ENCODE measurements at places on chromosomes 16 and 17.

GRCh38 chr17:77691216-77692085 is 267.1 kb upstream of the TNRC6C start:
- no peak overlapping the region for H3K4me3 ChIP-seq
- H3K27ac ChIP-seq: no peak overlapping the region
- peaks cover 56% of the 10 kb centered on the region for H3K27me3 ChIP-seq
- no peak for DNase-seq
- no peaks in the 10 kb centered on the region for H3K36me3 ChIP-seq

DNA sequence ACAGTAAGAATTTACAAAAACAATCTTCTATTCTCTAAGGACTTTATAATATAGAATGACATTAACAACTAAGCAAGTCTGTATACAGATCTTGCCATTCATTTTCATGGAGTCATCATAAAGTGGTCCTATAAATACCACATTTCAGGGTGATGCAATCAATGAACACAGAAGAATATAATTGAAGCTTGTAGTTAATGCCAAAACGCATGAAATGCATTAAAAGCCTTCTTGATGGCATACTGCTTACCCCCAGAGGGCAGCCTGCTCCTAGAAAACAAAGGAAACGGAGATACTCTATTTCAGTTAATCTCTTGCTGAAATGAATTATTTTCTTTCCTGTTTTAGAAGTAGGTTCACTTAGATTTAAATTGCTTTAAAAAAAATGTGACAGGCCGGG is 45.2 kb upstream of the STAC2 start:
- H3K4me3 ChIP-seq: no peak overlapping the region
- H3K27me3 ChIP-seq: no peaks in the 10 kb centered on the region
- no peak for DNase-seq

GRCh38 chr17:50919321-50920040 is 53.3 kb upstream of the TOB1 start:
- H3K4me1 ChIP-seq: peaks cover 80% of the 10 kb centered on the region
- no peaks in the 10 kb centered on the region for H3K36me3 ChIP-seq
- no peak overlapping the region for H3K27ac ChIP-seq
- H3K27me3 ChIP-seq: peaks cover 16% of the 10 kb centered on the region

DNA sequence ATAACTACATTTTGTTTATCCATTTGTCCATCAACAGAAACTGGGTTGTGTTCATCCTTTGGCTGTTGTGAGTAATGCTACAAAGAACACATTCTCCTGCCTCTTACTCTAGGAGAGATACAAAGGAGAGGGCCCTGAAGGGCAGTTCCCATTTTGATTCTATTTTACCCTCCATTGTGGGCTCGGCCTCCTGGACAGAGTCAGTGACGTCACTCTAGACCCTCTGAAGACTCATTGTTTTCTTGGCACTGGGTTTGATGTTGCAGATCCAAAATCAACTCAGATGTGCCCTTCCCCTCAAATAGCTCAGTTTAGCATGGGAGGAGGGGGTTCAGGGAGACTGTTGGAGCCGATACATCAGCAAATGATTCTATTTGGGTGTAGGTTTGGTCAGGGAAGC is 280.9 kb downstream of the UTP18 start:
- H3K27me3 ChIP-seq: peaks cover 10% of the 10 kb centered on the region
- peaks cover 13% of the 10 kb centered on the region for H3K4me1 ChIP-seq
- no peak overlapping the region for H3K27ac ChIP-seq
- H3K36me3 ChIP-seq: no peaks in the 10 kb centered on the region
- DNase-seq: no peak

GRCh38 chr17:63816669-63817068 is 10.6 kb upstream of the PSMC5 start:
- H3K27me3 ChIP-seq: no peaks in the 10 kb centered on the region
- DNase-seq: no peak
- peaks cover 92% of the 10 kb centered on the region for H3K36me3 ChIP-seq
- H3K27ac ChIP-seq: no peak overlapping the region

- no peaks in the 10 kb centered on the region for H3K36me3 ChIP-seq
- no peak overlapping the region for H3K27ac ChIP-seq
- DNase-seq: no peak
- H3K27me3 ChIP-seq: peaks cover 9% of the 10 kb centered on the region
- H3K4me3 ChIP-seq: no peak overlapping the region
- H3K4me1 ChIP-seq: no peaks in the 10 kb centered on the region
Observed at GRCh38 chr17:51817955-51818354, 340.6 kb downstream of the CA10 start.

- no peak overlapping the region for H3K27ac ChIP-seq
- DNase-seq: no peak
- H3K27me3 ChIP-seq: no peaks in the 10 kb centered on the region
- no peaks in the 10 kb centered on the region for H3K4me1 ChIP-seq
Observed at GRCh38 chr17:39271546-39271945, 45.8 kb upstream of the STAC2 start.

GRCh38 chr16:66220702-66221101 is 145.8 kb upstream of the CDH5 start:
- H3K27me3 ChIP-seq: peaks cover 12% of the 10 kb centered on the region

GRCh38 chr17:72053449-72053848 is 67.4 kb upstream of the SOX9 start:
- no peak overlapping the region for H3K27ac ChIP-seq
- H3K27me3 ChIP-seq: peaks cover 23% of the 10 kb centered on the region
- peak; percentile 9 for DNase-seq

DNA sequence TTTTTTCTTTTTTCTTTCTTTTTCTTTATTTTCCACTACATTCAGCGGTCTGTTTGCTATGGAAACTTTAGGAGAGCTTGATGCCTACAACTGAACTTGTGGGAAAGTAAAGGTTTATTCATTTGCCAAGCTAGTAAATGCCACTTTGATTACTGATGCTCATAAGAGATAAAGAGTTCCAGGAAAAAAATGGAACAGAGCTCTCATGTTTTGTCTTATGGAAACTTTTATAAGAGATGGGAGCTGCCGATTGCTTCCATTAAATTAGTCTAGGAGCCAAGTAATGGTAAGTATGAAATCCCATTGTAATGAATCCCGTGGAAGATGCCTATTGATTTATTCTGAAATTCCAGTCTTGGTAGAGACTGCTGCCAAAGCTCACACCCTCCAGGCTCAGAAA is 7.1 kb downstream of the ANKFN1 start:
- no peaks in the 10 kb centered on the region for H3K36me3 ChIP-seq
- peaks cover 10% of the 10 kb centered on the region for H3K27me3 ChIP-seq

- no peaks in the 10 kb centered on the region for H3K27me3 ChIP-seq
- H3K27ac ChIP-seq: no peak overlapping the region
- DNase-seq: no peak
- peaks cover 9% of the 10 kb centered on the region for H3K4me1 ChIP-seq
- H3K36me3 ChIP-seq: no peaks in the 10 kb centered on the region
Observed at GRCh38 chr16:25796239-25796638, 104.5 kb downstream of the HS3ST4 start.

DNA sequence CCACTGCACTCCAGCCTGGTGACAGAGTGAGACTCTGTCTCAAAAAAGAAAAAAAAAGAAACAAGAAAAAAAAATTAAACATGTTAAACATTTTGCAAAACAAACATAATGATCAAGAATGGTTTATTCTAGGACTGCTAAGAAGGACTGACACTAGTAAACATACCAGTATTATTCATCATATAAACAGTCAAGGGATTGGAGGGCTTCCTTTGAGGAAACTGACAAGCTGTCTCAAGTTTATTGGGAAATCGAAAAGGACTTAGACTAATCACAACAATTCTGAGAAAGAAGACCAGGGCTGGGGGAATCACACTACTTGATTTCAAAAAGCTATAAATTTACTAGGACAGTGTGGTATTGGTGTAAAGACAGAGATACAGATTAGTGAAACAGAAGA is 75.5 kb downstream of the MYH10 start:
- DNase-seq: no peak
- no peak overlapping the region for H3K4me3 ChIP-seq

DNA sequence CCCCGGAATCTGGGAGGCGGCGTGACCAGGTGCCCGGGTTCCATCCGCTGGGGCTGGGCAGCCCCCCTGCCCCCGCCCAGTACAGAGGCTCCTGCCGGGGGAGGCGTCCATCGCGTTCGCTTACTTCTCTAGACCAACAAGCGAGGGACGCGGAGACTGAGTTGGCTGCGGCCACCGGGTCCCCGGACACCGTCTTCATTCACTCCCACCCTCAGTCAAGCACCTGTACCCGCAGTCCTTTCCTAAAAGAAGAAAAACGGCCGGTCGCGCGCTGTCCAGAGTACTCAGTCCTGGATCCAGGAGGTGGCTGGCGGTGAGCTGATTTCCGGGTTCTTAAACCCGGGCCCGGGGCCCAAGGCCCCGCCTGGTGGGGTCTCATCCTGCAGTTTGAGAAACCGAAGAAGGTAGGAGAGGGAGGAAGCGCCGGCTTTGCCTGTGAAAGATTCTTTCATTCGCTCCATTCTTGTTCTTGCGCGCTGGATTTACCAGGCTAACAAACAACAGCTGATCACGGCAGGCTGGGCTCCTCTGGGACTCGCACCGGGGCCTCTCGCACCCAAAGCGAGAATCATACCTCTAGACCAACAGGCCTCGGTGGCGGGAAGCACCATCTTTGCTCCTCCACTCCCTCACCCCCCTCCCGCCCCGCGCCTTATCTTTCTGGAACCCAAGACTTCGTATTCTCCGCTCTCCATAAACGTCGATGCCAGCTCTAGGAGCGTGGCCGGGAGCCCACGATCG is 17.4 kb upstream of the OR1F1 start:
- no peaks in the 10 kb centered on the region for H3K36me3 ChIP-seq
- H3K27me3 ChIP-seq: peaks cover 93% of the 10 kb centered on the region
- H3K4me1 ChIP-seq: peaks cover 27% of the 10 kb centered on the region

DNA sequence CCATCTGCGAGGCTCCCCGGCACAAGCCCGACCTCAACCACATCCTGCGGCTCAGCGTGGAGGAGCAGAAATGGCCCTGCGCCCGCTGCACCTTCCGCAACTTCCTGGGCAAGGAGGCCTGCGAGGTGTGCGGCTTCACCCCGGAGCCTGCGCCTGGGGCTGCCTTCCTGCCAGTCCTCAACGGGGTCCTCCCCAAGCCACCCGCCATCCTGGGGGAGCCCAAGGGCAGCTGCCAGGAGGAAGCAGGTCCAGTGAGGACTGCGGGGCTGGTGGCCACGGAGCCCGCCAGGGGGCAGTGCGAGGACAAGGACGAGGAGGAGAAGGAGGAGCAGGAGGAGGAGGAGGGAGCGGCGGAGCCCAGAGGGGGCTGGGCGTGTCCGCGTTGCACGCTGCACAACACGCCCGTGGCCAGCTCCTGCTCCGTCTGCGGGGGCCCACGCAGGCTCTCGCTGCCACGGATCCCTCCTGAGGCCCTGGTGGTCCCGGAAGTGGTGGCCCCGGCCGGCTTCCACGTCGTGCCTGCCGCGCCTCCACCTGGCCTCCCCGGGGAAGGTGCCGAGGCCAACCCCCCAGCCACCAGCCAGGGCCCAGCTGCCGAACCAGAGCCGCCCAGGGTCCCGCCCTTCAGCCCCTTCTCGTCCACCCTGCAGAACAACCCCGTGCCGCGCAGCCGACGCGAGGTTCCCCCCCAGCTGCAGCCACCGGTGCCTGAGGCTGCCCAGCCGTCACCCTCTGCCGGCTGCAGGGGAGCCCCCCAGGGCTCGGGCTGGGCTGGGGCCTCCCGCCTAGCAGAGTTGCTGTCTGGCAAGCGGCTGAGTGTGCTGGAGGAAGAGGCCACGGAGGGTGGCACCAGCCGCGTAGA is 13.1 kb upstream of the PRR35 start:
- no peak overlapping the region for H3K4me3 ChIP-seq
- H3K27ac ChIP-seq: no peak overlapping the region
- peak; percentile 77 for DNase-seq
- H3K27me3 ChIP-seq: no peaks in the 10 kb centered on the region
- peaks cover 18% of the 10 kb centered on the region for H3K4me1 ChIP-seq

DNA sequence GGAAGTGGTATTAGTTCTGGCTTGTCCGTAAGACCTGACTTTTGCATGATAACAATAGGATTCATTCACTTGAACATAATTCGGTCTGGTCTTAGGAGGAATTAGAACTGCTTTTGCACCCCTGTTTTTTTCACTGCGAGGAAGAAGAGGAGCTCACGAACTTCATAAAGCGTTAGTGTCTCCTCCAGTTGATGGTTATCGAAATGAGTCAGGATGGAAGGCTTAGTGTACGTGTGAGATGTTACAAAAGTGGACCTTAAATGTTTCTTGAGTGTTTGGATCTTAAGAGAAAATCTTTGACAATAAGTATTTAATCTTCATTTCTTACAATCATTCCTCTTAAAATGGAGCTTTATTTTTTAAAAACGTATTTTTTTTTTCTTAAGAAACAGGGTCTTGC is 52.8 kb downstream of the USP10 start:
- peaks cover 7% of the 10 kb centered on the region for H3K36me3 ChIP-seq
- H3K4me3 ChIP-seq: no peak overlapping the region
- no peaks in the 10 kb centered on the region for H3K27me3 ChIP-seq
- no peak for DNase-seq

All from nephron progenitor cell (in vitro differentiated cells).